ENCODE measurements at places on chromosomes 7 and 10. TPM values are rescaled to one million over a fixed set of nuclear protein-coding genes. Genes with fewer than 3 reads are reported as not detected.
A peak's percentile ranks its signal among the peaks of the same experiment; 100 is the strongest.

Gene STAM
- polyA plus RNA-seq: 23.3 TPM

Gene TMEM176B
- not detected for polyA plus RNA-seq

Gene FBXO24
- 0.43 TPM for polyA plus RNA-seq

Gene AS3MT
- 2.1 TPM for polyA plus RNA-seq

Gene ZNF239
- polyA plus RNA-seq: 7.4 TPM

Gene ZNF655
- 47.9 TPM for polyA plus RNA-seq

Gene PDK4
- 0.03 TPM for polyA plus RNA-seq

Gene PHTF2
- 28.3 TPM for polyA plus RNA-seq

Gene FAM13C
- 1.1 TPM for polyA plus RNA-seq

DNA sequence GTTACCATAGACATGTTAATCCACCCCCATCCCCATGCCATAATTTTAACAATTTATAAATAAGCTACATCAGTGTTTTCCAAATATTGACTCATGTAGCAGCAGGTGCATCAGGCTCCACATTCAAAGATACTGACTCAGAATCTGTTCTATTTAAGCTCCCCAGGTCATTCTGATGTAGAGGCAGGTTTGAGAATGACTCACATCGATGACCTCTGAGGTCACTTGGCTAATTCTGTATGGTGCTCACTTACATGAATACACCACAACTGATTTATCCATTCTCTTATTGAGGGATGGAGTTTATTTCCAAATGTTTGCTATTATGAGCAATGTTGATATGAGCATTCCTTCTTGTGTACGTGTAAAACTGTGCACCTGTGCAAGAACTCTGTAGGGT lies 1159.0 kb downstream of the TYW1 start:
- DNase-seq: no peak

DNA sequence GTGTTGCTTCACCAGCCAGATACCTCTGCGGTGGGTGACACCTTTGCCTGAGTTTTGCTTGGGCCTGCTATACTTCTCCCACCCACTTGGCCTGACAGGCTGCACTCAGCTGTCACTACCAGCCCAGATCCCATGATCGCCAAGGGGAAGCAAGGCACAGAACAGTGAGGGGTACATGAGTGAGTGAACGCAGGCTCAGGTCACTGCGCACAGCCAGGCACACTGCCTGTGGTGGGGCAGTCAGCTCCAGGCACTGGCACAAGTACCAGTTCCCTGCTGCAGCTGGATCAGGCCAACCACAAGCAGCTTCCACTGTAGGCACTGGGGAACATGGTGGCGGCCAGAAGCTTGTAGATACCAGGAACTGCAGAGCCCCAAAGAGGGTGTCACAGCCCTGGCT lies 441.9 kb upstream of the GRM3 start:
- DNase-seq: no peak

- DNase-seq: no peak
These were observed 162.8 kb downstream of the NRF1 start for GRCh38 chr7:129774359-129774758.

GRCh38 chr10:85927952-85928665 lies 438.5 kb downstream of the GRID1 start:
- DNase-seq: no peak

GRCh38 chr10:115093776-115094408 lies 727 bp downstream of the ATRNL1 start:
- DNase-seq: no peak

GRCh38 chr10:34769899-34770298 lies 45.2 kb downstream of the PARD3 start:
- DNase-seq: no peak

DNA sequence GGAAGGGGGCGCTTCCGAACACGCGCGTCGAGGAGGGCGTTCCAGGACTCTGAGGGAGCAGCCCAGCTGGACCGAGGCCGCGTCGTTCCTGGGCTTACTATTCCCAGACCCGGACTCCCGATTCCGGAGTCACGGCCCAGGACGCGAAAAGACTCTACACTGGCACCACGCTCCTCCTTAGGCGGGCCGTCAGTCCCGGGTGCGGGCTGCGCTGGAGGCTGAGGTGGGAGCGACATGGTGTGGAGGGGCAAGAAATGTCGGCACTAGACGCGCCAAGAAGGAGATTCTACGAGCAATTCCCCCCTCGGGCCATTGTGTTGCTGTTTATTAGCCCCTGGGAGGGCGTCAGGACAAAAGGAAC lies 584 bp upstream of the RUNDC3B start:
- no peak for DNase-seq

DNA sequence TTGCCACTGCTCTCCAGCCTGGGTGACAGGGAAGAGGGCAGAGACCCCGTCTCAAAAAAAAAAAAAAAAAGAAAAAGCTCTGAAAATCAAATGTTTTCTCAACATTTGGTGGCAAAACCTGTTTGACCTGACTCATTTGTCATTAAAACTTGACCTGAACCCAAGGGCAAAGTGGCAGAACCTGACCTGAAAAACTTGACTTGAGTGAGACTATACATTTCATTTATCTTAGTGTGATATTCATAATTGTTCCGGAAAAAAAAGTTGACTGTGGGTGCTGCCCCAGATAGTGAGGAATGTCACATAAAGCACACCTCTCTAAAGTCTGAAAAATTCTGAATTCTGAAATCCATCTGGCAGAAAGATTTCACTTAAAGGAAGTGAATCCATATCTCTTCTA lies 2.3 kb upstream of the TAX1BP1 start:
- no peak for DNase-seq

DNA sequence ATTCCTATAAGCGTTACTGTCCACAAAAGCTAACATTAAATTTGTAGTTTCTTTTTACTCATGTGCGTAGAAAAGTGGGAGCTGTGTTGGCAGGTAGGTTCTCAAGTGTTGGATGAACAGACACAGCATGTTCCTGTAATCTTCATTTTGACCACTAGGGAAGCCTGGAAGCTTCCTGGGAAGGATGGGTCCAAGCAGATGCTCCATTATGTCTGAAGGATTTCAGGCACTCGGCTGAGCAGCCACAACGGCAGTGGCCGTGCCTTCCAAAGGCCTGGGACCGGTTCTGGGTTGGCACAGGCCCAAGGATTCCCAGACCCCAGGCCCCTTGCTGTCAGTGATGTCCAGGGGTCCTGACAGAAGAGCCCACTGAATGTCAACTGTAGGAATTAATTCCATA lies 386.3 kb downstream of the TNS3 start:
- DNase-seq: no peak

GRCh38 chr10:26318672-26319071 lies 102.1 kb downstream of the GAD2 start:
- no peak for DNase-seq

DNA sequence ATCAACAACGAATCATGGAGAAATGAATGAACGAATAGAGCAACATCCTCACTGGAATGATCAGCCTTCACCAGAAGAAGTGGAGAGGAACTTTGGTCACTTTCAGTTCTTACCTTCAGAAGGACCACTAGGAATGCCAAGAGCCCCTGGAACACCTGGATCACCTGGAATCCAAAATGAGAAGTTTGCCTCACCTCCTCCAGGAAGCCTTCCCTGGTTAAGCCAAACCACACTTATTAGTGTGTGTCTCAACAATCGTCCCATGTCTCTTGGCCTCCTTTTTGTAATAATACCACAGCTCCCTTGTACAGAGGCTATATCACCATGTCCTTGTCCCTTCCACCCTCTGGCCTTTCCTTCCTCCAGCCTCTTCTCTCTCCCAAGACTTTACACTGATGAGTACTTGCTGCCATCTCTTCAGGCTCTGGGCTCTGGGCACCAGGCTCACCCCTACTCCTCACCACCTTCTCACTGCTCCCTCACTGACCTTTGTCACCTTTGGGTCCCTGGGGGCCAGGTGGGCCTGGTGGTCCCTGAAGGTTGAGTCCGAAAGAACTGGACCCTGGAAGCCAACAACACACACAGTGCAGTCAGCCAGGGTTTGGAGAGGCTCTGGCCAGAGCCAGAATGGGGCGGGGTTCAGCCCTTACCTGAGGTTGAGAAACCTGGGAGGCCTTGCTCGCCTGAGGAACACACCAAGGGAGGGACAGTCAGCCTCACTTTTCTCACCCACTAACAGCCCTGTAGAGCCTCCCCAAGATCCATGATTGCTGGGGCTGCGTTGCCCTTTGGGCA lies 46.5 kb downstream of the COL17A1 start:
- no peak for DNase-seq

GRCh38 chr7:158109364-158110033 lies 478.1 kb downstream of the PTPRN2 start:
- no peak for DNase-seq

DNA sequence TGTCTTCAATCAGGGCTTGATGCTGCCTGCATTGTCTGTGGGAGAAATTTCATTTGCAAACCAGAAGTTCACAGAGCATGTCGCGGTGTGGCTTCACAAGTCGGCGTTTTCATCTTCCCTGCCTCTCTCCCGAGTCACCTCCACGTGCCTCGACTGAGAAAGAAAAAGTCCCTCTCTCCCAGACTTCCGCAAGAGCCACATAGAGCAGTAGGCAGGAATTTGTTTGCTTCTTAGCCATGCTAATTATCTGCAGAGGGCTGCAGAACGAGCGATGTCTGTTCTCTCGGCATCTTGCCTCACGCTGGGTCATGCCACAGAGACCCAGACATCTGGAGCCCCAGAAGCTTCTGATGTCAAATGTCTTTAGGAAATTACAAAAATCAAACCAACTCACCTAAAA lies 272.2 kb downstream of the TCF7L2 start:
- no peak for DNase-seq

DNA sequence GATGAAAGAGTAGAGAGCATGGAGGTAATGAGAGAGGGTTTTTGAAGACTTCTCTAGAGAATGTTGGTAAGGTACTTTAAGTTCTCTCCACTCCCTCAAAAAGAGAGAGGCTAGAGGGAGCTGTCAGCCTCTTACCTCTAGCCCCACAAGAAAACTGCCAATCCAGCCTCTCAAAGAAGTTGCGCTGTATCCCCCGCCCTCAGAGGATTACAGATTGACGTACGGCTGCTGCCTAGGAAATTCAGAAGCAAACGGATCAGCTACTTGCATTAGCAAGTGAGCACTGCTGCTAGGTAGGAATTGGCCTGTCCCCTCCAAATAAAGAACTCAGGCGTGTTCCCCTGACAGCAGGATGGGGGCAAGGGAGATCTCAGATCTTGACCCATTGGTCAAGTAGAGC lies 34.2 kb downstream of the TYW1B start:
- no peak for DNase-seq

DNA sequence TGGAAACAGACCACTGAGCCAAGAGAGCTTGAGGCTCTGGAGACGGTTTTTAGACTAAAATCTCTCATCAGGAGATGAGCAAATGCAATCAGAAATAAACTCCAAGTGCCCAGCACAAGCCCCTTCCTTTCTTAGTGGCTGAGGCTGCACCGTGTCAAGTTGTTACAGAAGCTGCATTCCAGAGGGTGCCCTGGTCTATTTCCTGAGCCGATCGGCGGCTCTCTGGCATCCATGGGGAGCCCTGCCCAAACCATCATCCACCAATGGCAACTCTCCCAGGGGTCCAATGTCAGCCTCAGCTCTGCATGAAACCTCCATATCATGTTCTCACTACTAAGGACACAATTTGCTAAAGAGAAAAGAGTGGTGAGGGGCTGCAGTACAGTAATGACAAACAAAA lies 89.6 kb downstream of the SVIL start:
- DNase-seq: no peak

DNA sequence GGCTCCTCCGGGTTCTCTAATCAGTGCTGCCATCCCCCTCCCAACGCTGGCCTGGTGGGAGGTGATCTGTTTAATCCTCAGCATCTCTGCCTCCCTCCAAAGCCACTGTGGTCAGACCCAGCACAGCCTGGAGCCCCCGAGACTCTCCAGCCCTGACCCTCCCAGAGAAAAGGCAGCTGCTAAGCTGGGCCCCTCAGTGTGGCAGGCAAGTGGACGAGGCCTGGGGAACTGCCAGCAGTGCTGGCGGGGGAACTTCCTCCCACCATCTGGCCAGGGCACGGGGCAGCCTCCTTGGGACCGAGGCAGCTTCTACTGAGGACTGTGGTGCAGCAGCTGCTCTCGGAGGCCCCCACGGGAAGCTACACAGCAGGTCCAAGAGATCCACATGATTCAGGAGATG lies 51.1 kb downstream of the DPYSL4 start:
- no peak for DNase-seq

GRCh38 chr7:128000048-128000447 lies 31.2 kb downstream of the LRRC4 start:
- no peak for DNase-seq

DNA sequence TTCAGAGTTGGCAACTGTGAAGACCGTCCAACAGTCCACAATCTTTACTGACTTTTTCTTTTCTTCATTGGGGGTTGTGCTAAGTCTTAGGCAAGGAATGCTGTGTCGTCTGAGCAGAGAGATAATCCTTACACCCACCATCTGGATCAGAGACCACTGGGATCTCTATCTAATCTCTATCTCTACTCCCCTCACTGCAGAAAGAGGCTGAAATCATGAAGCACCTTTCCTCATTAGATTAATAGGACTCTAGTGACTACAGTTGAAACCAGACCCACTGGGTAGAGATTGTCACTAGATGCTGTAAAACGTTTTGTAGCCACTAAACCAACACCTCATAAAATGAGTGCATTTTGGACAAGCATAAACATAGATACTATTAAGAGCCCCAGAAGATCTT lies 387.4 kb upstream of the CELF2 start:
- DNase-seq: no peak

- no peak for DNase-seq
These were observed 13.5 kb upstream of the CACUL1 start for GRCh38 chr10:118768041-118768919.

DNA sequence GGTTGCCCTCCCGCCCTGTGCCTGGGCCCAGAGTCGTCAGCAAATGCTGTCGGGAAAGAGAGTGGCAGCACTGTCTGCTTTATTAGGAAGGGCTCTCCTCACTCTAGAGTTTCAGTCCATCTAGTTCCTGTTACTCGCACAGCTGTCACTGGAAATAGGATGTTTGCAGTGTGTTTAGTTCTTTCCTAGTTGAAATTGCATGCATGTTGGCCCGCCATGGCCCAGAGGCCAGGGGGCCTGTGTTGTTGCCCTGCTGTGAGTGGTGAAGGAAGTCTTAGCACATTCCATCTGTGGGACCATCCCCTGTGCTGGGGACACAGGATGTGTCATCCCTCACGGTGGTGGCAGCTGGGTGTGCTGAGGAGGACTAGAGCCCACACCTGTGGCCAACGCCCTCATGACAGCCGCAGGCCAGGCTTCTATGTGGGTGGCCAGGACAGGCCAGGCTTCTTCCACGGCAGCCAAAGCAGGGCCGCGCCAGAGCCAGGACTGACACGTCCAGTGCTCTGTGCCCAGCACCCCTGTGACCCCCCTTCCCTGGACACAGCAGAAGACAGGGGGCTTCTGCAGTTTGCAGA lies 45.4 kb downstream of the ZNF467 start:
- no peak for DNase-seq

GRCh38 chr7:16431646-16432424 lies 10.5 kb upstream of the CRPPA start:
- DNase-seq: no peak

GRCh38 chr7:131625817-131626372 lies 69.5 kb upstream of the PODXL start:
- peak; percentile 91 for DNase-seq

- no peak for DNase-seq
These were observed 34.7 kb upstream of the ZNF716 start for GRCh38 chr7:57415326-57415725.

GRCh38 chr7:116515584-116515983 lies 9.3 kb upstream of the CAV1 start:
- DNase-seq: no peak

- no peak for DNase-seq
These were observed 833.3 kb upstream of the LRRN3 start for GRCh38 chr7:110257673-110258072.

- no peak for DNase-seq
These were observed 20.0 kb downstream of the ZNF786 start for GRCh38 chr7:149070372-149071125.

Measured in IMR-90 (cell line).